ENCODE measurements at places on chromosomes 4 and X.

GRCh38 chr4:11589676-11590075 is 161.0 kb upstream of the HS3ST1 start:
- DNase-seq: no peak

DNA sequence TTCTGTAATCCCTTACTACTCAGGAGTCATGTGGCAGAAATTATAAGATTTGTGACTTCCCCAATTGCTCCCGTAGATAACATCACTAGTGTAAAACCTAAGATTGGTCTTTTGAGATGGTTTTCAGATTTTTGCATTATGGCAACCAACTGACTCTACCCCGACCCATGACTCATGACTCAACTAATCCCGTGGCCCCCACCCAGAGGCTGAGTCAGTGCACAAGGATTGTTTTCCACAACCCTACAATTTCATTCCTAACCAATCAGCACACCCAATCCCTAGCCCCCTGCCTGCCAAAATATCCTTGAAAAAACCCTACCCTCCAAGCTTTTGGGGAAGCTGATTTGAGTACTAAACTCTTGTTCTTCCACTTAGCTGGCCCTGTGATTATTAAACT is 109.4 kb upstream of the FAM9C start:
- no peak for DNase-seq

- no peak for DNase-seq
These were observed 153.8 kb upstream of the RAPGEF2 start for GRCh38 chr4:158949099-158949498.

GRCh38 chr4:181971411-181971810 is 271.8 kb upstream of the TENM3 start:
- no peak for DNase-seq

DNA sequence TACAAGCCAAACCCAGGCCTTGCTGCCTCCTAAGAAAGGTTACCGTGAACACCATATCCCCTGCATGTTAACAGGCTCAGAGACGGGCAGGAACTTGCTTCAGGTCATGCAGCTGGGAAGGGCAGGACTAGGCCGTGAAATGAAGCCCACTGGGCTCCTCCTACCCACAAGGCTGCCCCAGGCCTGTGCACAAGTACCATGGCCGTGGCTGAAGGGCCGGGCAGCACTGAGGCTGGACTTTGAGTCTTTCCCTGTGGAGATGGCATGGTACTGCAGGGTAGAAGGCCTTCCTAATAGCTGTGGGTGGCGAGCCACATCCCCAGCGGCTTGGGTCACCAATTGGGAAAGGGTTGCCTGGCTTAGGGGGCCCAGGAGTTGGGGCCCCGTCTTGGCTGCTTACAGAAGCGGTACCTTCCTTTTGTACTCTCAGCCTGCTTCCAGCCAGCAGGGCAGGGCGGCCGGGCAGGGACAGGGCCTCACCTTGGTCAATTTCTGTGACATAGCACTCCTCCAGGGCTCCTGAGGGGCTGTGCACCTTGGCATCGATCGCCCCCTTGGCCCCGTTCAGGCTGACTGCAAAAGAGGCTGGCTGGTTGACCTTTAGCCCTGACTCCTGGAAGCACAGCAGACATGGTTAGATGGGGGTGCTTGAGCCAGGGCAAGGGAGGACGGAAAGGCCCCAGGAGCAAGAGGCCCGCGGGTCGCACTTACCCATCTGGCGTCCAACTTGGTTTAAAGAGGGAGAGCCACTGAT is 23.8 kb downstream of the FLNA start:
- DNase-seq: no peak

DNA sequence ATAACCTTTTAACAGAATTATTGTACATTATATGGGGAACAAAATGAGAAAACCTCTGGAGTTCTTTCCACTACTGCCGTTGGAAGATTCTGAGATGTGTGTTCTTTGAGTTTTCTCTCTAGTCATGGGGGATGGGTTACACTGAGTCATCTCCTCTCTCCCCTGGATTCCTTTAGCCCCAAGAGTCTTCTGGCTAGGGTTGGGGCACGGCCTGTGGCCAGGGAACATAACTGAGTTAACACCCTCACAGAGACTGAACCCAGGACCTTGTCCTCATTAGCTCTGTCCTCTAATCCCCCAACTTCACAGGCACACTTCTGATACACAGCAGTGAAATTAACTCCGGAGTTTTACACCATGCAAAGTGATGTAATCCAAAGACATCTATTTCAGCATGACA is 142.3 kb upstream of the F9 start:
- DNase-seq: no peak

DNA sequence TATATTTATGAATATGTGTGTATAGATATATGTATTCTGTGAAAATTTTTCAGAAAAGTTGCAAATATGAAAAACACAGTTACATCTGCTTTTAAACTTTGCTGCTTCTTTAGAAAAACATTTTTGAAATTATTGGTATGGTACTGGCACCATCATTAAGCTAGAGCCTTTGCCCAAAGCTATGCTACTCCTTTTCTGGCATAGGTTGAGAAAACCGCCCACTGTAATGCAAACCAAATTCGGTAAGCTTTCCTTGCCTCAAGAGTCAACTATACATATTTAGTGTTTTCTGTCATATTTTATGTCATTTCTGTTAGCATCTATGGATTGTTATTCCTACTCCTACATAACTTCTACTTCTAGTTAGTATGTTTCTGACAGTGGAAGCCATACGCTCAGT is 50.7 kb downstream of the ANTXR2 start:
- DNase-seq: no peak
